ENCODE measurements at places on chromosomes 16 and 17.

- DNase-seq = no peak
These were observed 9.1 kb upstream of the MED9 start for GRCh38 chr17:17467720-17468119.

- DNase-seq = no peak
These were observed 18.6 kb downstream of the SNN start for GRCh38 chr16:11686713-11687380.

GRCh38 chr16:20349615-20350014, 2.9 kb downstream of the UMOD start:
- no peak for DNase-seq

DNA sequence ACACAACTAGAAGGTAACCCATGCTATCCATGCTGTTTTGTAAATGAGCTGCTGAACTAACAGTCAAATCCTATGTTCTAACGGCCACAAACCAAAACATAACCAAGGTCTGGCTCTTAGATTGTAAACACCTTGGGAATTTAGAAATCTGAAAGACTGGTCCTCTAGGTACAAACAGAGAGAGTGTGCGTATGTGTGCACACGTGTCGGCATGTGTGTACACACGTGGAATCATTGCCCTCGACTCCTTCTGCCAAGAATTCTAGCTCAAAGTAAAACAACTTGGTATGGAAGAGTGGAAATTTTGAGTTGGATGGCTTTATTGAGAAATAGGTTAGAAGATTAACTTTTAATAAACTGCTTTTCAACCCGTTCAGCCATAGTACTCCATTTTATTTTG, 18.1 kb upstream of the GHDC start:
- no peak for DNase-seq

- no peak for DNase-seq
These were observed 58.7 kb downstream of the HSD17B2 start for GRCh38 chr16:82093666-82094300.

- no peak for DNase-seq
These were observed 6.8 kb downstream of the HSBP1 start for GRCh38 chr16:83814659-83814985.

- peak; percentile 18 for DNase-seq
These were observed 15.9 kb downstream of the POLR3E start for GRCh38 chr16:22312897-22313781.

GRCh38 chr17:74563358-74563757, 4.0 kb downstream of the CD300H start:
- DNase-seq = no peak

- peak; percentile 63 for DNase-seq
These were observed 12.3 kb downstream of the SMIM5 start for GRCh38 chr17:75645501-75645888.

GRCh38 chr17:71335212-71335611, 785.6 kb upstream of the SOX9 start:
- no peak for DNase-seq

DNA sequence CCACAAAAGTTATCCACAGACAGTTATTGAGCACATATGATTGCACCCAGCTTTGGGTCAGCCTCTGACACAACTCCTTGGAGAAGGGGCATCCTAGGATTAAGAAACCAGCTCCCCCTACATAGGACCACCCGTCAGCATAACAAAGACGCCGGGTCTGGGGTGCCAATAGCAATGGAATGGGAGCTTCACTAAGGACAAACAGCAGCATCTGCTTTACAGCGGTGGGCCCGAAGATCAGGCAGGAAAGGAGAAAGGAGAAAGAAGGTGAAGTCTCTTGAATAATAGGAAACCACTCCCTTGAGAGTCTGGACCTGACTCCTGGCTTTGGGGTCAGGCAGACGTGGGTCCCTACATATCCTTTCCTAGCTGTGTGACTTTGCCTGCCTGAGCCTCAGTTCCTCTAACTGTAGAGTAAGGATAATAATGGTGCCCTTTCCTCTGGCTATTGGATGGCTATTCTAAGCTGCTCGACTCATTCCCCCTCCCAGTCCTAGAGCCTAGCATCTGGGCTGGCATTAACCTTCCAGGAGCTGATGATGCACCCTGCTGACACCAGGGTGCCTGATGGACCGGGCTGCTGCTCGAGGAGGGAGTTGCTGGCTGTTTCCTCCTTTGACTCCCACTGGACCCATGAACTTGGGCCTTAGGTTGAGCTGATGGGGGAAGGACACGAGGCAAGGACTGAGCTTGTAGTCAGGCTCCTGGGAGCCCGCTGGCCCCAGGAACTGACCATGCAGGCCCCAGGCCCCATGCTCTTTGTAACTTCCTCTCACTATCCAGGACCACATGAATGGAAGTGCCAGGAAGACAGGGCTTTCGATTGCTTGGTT, 94.2 kb downstream of the C16orf78 start:
- DNase-seq = no peak
